ENCODE measurements at places on chromosomes 12 and 14. TPM values are rescaled to one million over a fixed set of nuclear protein-coding genes. Genes with fewer than 3 reads are reported as not detected.

- peak; percentile 45 for DNase-seq
Observed at GRCh38 chr12:118694128-118694775, 287.1 kb upstream of the SRRM4 start.

HVCN1 gene
- polyA plus RNA-seq, result 6.6 TPM

SMAGP gene
- polyA plus RNA-seq, result 7.5 TPM

KCNH3 gene
- 1.3 TPM for polyA plus RNA-seq

DNA sequence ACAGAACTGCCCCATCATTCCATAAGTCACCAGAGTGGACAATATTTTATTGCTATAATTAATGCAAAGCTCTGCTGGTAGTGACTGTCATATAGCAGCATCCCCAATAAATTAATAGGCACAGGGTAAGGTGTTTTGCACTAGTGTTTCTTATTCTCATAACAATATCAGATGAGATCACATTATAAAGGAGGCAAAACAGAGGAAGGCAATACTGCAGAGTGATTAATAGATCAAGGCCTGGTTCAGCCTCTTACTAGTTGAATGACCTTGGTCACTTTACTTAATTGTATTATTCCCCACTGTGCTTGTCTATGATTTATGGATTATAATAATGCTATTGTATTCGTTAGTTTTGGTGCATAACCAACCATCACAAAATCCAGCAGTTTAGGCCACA is 784.8 kb downstream of the VRK1 start:
- DNase-seq, result no peak

- peak; percentile 53 for DNase-seq
Observed at GRCh38 chr12:130335517-130336392, 1.9 kb upstream of the PIWIL1 start.

CDCA3 gene
- polyA plus RNA-seq, result 14.1 TPM

IL23A gene
- polyA plus RNA-seq, result 0.86 TPM

DNA sequence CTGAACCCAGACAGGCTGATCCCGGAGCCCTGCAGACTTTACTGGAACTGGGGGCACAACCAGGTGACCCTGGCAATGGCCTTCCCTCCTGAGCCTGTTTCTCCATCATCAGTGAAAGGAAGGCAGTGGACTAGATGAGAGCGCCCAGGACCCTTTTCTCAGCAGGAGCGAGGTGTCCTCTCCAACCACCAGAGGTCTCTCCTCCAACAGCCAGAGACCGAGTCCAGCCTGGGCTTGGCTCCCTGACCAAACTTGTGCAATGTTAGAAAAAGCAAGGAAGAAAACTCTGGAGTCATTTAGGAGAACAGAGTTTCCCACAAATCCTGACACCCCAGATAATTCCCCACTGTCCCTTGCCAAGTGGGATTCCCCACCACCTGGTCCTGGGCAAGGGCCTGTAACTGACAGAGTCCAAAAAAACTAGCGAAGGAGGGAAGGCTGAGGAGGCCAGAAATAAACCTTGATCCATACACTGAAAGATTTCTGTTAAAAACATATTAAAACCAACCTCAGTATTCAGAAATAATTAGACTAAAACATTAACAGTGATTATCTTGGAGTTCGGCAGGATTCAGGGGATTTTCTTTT is 9.0 kb downstream of the RPS6KL1 start:
- peak; percentile 87 for DNase-seq

All from muscle of back (tissue), 13 donors.